Renal cortical epithelial cell (primary cell): ENCODE measurements at places on chromosomes 3 and 15. TPM values are rescaled to one million over a fixed set of nuclear protein-coding genes. Genes with fewer than 3 reads are reported as not detected.

- DNase-seq: no peak
Measured at GRCh38 chr3:59935025-59935424, 885.2 kb upstream of the CFAP20DC start.

GRCh38 chr15:59104602-59104911 lies 389 bp upstream of the CCNB2 start:
- no peak for DNase-seq

DNA sequence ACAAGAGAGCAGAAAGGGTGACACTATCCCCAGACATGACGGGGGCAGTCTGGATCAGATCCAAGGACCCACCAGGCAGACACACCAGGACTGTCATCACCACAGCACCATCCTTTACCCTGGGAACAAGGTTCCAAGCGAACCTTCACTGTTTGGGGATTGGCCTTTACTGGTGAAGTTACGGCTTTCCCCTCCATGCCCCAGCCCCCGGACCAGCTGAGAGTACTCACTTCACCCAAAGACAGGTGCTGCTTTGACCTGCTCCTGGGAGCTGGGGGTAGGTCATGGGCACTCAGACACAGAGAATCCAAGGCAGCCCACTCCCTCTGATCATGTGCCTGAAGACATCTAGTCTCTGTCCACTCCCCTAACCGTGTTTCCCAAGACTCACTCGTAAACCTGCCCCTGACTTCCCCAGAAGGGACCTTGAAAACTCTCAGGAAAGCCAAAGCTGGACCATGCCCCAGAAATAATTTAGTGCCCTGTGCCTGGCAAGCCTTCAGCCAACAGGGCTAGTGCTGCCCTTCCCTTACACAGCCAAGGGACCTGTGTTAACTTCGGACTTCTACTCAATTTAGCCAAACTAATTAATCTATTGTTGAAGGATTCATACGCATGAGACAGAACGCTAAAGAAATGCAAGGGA lies 2.8 kb downstream of the RRP9 start:
- no peak for DNase-seq

Gene CKMT1B
- total RNA-seq: 0.10 and 1.9 TPM in 2 replicates

DNA sequence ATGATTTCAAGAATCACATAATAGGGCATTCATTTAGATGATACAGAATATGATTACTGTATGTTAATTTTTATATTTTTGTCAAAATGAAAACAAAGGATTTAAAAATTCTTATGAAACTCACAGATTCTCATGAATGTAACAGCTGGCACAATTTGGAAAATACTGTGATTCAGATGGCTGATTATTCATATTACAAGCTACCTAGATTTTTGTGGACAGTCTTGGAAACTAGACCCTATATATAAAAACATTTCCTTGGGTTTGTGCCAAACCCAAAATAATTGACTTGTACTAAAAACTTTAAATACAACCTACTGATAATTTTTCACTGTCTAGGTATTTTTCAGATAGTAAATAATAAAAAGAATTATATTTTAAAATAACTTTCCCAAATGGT lies 26.2 kb downstream of the ZBED2 start:
- DNase-seq: no peak

DNA sequence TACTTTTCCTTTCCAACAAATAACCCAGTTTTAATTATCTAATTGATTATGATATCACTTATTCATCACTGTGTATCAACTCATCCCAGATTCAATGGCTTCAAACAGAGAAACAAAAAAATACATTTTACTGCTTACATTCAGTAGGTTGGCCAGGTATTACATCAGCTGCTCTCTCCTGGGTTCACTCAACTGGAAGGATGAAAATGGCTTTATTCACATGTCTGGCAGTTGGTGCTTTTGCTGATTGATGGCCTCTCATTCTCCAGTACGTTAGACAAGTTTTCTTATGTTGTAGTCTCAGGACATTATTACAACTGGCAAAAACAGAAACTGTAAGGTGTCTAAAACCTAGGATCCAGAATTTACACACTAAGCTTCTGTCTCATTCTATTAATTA lies 811.0 kb upstream of the ALCAM start:
- no peak for DNase-seq

Gene ACVR2B
- total RNA-seq: 3.5 and 11.8 TPM in 2 replicates
